ENCODE measurements at places on chromosomes 2 and 18.

DNA sequence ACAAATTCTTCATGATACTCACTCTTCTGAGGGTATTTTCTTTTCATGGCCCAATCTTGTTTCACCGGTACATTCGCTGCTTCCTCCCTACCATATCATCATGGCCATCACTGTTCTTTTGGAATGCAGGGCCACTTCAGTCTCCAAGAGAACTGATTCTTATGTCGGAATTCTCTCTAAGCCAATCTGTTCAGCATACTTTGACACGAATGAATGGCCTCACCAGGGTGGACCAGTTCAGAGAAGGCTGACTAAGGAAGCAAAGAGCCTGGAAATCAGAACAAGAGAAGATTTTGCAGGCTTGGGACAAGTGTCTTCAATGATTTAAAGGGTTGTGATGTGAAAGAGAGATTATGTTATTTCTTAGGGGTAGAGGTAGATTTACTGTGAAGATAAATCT lies 5.0 kb upstream of the EPB41L5 start:
- no peak for DNase-seq

DNA sequence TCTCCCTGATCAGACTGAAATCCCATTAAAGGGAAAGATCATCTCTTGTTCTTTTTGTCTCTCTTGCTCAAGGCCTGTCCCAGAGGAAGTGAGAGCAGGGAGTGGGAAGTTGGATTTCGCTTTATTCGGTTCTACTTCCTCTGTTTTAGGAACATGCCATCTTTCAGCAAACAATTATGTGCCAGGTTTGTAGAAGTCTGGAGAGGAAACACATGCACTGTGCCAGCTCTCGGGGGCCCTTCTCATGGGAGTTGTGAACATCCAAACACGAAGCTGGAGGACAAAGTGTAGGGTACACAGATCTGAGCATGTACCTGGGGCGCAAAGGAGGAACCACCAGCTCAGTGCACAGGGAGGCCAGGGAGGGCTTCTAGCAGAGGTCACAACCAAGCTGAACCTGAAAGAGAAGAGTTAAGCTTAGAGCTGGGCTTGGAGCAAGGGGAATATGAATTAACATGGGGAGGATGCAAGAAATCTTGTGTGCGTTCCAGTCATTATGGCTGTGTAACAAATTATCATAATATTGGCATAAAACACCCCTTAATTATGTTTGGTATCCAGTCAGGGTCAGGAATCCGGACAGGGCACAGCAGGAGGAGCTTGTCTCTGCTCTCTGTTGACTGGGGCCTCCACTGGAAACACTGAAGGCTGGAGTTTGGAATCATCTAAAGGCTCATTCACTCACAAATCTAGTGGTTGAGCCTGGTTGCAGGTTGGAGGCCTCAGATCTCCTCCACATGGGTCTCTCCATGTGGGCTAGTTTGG lies 128.6 kb downstream of the ZFP36L2 start:
- DNase-seq: no peak

DNA sequence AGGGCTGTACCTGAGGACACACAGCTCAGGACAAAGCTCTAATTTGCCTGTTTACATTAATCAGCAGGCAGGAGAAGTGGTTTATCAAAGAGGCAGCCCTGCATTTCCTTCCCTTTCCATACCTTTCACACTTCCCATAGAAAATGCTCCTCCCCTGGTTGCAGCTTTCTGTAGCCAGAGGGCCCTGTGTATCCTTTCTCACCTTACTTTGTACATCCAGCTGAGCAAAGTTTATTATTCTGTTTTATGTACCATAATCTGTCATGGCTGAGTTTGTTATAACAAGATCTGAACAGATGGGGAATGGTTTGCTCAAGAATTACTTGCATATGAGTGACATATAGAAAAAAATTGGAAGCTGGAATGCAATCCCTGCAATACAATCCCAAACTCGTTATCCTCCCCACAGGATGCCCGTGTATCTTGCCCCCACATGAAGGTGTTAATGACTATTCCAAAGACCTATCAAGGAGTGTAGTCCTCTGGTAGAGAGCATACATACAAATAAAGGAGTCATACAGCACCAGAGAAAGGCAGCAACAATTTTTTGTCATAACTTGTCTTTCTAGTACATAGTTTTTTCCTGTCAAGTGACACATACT lies 1025.8 kb upstream of the KLHL29 start:
- DNase-seq: no peak

- DNase-seq: no peak
Observed at GRCh38 chr2:231001036-231001435, 5.1 kb downstream of the SPATA3 start.

DNA sequence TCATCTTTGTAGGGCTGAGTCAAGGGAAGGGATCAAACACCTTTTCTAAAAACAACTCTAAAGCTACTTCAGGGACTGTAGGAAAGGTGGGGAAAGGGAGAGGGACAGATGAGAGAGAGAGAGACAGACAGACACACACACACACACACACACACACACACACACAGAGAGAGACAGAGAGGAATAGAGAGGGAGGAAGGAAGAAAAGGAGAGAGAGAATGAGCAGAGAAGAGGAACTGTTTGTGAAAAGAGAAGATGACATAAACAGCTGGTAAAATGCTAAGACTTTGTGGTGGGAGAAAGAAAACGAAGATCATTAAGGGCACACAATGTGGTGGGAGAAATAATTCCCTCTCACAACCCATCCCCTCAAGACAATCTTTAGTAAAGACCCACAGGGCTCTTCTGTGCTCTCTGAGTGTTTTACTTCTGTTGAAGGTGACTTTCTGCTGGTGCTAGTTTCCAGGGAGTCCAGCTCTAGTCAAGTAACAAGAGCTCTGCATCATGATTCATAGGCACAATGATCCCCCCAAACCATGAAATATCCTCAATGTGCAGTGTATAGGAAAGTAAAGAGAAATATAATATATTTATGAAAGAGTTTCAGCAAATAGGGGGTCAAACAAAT lies 77.2 kb upstream of the STK17B start:
- no peak for DNase-seq

- no peak for DNase-seq
Observed at GRCh38 chr2:110905217-110905616, 172.8 kb downstream of the ACOXL start.

- no peak for DNase-seq
Observed at GRCh38 chr18:80009661-80010550, 21.5 kb upstream of the TXNL4A start.

All from CD4-positive, alpha-beta T cell (primary cell).